HEK293T (cell line): ENCODE measurements at places on chromosomes 1 and 21.

DNA sequence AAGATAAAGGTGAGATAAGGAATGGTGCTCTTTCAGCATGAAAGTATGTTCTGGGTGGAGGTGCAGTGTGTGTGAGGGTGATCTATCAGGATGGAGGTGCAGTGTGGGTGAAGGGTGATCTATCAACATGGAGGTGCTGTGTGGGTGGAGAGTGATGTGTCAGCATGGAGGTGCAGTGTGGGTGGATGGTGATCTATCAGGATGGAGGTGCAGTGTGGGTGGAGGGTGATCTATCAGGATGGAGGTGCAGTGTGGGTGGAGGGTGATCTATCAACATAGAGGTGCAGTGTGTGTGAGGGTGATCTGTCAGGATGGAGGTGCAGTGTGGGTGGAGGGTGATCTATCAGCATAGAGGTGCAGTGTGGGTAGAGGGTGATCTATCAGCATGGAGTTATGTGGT lies 12.3 kb upstream of the MAP10 start:
- DNase-seq: no peak

DNA sequence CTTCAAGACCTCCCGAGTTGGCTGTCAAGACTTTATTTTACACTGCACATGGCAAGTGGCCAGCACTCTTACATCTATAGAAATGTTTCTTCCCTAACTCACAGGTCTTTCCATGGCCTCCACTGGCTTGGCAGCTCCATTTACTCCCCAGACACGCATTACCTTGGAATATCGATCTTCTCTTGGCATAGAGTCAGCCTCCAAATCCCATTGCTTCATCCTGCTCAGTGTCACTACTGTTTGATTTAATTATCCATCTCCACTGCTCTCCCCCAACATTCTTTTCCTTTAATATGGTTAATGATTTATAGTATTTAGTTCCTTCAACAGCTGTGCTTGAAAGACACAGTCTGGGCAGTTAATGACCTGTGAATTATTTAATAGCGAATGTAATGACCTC lies 241.2 kb upstream of the MAP1LC3C start:
- no peak for DNase-seq

GRCh38 chr1:155717041-155717440 lies 28.1 kb downstream of the DAP3 start:
- no peak for DNase-seq

GRCh38 chr1:167797015-167797414 lies 75.2 kb downstream of the MPZL1 start:
- no peak for DNase-seq

- DNase-seq: no peak
Measured at GRCh38 chr1:222521299-222522104, 26.4 kb downstream of the HHIPL2 start.

DNA sequence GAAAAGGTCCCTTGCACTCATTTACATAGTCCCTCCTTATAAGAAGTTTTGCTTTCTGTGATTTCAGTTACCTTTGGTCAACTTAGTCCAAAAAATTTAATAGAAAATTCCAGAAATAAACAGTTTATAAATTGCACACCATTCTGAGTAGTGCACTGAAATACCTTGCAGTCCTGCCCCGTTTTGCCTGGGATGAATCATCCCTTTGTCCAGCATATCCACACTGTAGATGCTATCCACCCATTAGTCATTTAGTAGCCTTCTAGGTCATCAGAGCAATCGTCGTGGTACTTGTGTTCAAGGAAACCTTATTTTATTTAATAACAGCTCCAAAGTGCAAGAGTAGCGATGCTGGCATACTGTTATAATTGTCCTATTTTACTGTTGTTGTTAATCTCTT lies 38.0 kb downstream of the SPRTN start:
- DNase-seq: no peak

- DNase-seq: no peak
Measured at GRCh38 chr1:86997538-86997937, 83.1 kb downstream of the HS2ST1 start.

GRCh38 chr1:71087060-71087459 lies 6.2 kb upstream of the ZRANB2 start:
- peak; percentile 19 for DNase-seq

DNA sequence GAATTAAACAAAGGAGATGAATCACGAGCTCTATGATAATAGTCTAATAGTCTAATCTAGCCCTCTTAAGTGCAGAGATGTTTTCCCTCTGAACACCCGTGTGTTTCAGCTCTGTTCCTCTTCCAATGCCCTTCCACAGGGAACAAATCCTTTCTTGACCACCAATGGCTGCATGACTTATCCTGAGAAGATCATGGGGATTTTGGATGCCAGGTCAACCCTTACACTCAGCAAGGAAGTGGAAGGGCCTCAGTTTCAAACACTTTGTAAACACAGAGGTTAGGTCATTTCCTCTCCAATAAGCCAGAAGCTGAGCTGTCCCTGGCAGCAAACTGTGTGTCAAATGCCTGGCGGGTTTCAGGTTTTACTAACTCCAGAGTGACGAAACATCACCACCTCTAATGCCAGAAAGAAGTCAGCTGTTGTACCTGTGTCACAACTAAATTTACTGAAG lies 200.0 kb downstream of the GABPA start:
- no peak for DNase-seq

GRCh38 chr1:29279951-29280391 lies 43.6 kb downstream of the PTPRU start:
- DNase-seq: no peak

- no peak for DNase-seq
Measured at GRCh38 chr21:35738347-35738961, 321.9 kb downstream of the SETD4 start.

DNA sequence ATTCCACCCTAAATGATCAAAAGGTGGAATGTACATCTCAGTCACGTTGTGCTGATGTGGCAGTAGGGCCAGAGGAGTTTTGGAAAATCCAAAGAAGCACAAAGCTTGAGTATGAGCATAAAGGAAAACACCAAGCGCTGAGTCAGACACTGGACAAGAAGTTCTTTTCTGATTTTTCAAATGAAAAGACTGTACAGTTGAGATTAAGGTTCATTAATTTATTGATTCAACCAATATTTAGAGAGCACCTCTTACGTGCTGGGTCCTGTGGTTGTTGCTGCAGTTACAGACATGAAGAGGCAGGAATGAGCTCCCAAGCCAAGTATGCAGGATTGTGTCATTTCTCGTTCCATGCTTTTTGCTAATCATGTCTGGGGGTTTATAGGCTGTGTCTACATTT lies 28.9 kb upstream of the APP start:
- DNase-seq: no peak

- no peak for DNase-seq
Measured at GRCh38 chr1:84675106-84675505, 15.2 kb downstream of the SSX2IP start.

GRCh38 chr1:167687919-167688519 lies 33.8 kb upstream of the MPZL1 start:
- DNase-seq: peak; percentile 82

DNA sequence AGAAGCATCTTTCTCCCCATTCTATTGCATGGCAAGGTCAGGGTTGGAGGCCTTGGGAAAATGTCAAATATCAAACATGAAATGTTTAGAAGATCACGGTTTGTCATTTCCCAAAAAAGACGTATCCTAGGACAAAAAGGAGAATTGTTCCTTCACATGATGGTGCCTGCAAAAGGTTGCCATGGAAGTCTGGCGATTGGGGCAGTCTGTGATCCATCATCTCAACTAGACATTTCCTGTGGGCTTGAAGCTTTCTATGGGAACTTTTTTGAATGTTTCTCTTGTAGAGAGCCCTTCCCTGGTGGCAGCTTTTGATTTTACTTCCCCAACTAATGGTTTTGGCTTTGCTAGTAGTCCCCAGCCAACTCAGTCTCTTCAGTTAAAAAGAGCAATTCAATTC lies 106.3 kb downstream of the TGFB2 start:
- DNase-seq: no peak

GRCh38 chr1:211653293-211653692 lies 22.1 kb downstream of the NEK2 start:
- no peak for DNase-seq

GRCh38 chr1:158644449-158644848 lies 39.4 kb downstream of the OR10Z1 start:
- DNase-seq: no peak

GRCh38 chr1:95245029-95245428 lies 11.0 kb downstream of the RWDD3 start:
- no peak for DNase-seq

DNA sequence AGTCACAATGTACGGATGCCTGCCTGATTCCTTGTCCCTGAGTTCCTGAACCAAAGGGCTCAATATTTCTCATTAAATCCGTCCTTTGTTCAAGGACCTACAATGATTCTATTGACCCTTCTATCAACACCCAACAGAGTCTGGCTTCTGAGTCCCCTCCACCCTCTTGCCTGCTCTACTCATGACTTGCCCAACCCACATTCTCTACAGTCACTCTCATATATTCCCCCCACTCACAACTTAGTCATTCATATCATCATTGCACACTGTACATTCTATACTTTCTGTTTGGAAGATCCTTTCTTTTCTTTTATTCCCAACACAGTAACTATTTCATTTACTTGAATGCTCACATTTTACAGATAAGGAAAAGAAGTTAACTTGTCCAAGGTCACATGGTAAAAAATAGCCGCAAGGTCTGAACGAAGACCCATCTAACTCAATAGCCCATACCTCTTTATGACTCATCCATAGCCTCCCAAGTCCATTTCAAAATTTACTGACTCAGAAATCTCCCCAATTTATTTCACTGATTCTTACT lies 3.6 kb downstream of the OTUD7B start:
- DNase-seq: no peak

- DNase-seq: no peak
Measured at GRCh38 chr1:235776396-235776795, 90.3 kb downstream of the LYST start.

- no peak for DNase-seq
Measured at GRCh38 chr21:38433471-38433870, 64.8 kb downstream of the ERG start.

- no peak for DNase-seq
Measured at GRCh38 chr21:42524341-42525028, 10.8 kb downstream of the SLC37A1 start.

- DNase-seq: no peak
Measured at GRCh38 chr1:68378296-68379084, 71.3 kb downstream of the RPE65 start.

- DNase-seq: no peak
Measured at GRCh38 chr21:20377250-20377649, 621.0 kb upstream of the NCAM2 start.

DNA sequence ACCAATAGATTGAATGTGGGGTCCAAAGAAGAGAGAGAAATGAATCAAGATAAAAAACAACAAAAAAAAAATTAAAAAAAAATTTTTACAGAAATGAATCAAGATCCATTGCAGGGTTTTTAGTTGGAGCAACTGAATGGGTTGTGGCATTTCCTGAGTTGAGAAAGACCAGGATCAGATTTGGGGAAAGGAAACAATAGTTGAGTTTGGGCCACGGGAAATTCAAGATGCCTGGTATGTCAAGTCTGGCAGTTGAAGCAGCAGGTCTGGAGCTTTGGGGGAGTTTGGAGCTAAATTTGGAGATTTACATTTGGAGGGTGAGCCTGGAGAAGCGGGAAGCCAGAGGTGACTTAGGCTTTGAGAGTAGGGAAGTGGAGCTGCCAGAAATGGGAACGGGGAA lies 22.6 kb downstream of the ATP8B2 start:
- DNase-seq: no peak

DNA sequence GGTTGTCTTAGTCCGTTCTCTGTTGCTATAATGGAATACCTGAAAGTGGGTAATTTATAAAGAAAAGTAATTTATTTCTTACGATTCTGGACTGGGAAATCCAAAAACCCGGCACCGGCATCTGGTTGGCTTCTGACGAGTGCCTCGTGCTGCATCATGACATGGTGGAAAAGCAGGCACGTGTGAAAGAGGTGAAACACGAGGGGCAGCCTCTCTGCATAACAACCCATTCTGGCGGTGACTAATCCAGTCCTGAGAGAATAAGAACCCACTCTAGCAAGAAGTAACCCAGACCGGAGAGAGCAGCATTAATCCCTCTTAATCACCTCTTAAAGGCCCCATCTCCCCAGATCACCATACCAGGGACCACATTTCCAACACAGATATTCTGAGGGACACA lies 2.7 kb upstream of the EDEM3 start:
- DNase-seq: no peak

DNA sequence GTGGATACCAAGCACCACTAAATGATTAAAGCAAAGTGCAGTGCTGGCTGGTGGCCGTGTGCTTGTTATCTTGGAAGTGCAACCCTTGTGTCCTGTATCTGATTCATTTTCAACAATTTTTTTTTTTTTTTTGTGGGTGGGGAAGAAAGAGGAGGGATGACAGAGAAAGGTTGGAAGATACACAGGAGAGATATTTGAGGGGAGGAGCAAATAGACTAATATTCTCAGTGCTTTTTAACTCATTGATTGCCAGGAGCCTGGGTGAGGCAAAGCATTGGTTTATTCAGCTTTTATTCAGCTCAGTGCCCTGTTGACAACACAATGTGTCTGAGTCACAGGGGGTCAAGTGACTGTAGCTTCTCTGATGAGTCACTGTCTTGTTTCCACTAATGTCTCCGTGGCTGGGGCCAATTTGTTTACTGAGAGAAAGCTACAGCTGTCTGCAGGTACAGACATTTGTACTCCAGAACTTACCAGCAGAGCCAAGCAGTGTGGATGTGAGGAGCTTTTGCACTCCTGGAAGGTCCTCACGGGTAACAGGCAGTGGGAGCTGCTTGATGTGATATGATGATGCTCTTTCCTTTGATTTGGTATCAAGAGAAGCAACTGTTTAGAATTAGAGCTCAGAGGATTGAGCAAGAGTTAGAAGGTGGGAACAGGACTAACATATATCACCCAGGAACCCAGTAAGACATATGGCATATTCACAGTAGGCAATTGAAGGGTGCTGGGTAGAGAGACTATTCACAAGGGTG lies 23.6 kb upstream of the DNM3 start:
- no peak for DNase-seq

DNA sequence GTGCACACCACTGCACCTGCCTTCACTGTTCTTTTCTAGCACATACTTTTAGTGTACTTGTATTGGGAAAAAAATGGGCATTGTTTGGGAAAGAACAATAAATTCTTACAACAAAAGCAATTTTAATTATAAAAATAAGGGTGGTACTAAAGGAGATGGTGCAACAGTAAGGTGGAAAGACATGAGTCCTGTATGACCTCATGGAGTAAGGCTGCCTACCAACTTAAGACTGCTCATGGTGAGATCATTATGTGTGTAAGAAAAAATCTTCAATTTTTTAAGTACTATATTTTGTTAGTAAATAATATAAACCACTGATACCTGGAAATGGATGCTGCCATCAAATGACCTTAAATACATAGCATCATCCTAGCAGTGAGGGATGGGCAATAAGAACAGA lies 29.6 kb upstream of the PHGDH start:
- DNase-seq: no peak

GRCh38 chr1:185439727-185440415 lies 122.8 kb upstream of the IVNS1ABP start:
- DNase-seq: no peak
